Activated T-helper 1 cell treated with Interleukin-2 at 50 U/mL for 16 hours (primary cell): ENCODE measurements at places on chromosomes 16 and 17.

GRCh38 chr17:1649844-1650501, at the start of gene RILP:
Gene RILP (minus strand): TSS chr17:1649866. CDS start chr17:1649804, 62 bp downstream.
- no peak for DNase-seq

- no peak for DNase-seq
Measured at GRCh38 chr17:1464186-1464585, 8.2 kb upstream of the CRK start.

DNA sequence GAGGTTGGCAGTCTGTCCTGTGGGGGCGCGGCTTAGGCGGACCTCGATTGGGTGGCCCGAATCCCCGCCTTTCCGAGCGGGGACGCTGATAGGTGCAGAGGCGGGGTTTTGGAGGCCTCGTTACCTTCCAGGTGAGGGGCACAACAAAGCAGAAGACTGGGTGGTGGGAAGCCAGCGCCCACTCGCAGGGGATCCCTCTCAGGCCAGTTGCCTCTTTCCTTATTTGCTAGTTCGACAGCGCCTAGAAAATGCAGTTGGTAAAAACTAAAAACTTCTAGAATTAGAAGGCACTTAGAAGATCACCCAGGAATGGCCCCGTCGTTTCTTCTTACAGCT, 730 bp downstream of the KAT7 start:
- DNase-seq = no peak

- no peak for DNase-seq
Measured at GRCh38 chr17:80379348-80379747, 35.6 kb upstream of the ENDOV start.

GRCh38 chr17:64057701-64058263, 37.3 kb upstream of the ICAM2 start:
- no peak for DNase-seq

DNA sequence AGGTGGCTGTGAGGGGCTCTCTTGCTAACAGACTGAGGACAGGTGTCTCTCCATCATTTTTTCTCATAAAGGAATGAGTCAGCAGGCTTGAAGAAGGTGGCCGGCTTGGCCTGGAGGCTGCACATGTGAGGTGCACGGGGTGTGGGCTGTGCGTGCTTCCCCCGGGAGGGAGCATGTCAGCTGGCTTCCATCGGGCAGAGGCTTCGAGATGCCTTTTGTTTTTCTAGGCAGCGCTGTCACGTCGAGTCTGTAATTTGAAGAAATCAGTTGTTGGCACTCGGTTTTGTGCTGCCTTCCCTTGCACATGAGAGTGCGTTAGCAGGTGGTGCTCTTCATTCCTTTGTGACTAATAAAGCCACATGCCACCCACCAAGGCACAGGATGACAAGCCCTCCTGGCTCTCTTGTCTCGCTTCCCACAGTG, 89.7 kb downstream of the NPIPB11 start:
- no peak for DNase-seq

GRCh38 chr17:38605841-38606645, at the start of gene SRCIN1:
Gene SRCIN1 (minus strand): TSS chr17:38605952. CDS start chr17:38605705, 247 bp downstream.
- peak; percentile 15 for DNase-seq

DNA sequence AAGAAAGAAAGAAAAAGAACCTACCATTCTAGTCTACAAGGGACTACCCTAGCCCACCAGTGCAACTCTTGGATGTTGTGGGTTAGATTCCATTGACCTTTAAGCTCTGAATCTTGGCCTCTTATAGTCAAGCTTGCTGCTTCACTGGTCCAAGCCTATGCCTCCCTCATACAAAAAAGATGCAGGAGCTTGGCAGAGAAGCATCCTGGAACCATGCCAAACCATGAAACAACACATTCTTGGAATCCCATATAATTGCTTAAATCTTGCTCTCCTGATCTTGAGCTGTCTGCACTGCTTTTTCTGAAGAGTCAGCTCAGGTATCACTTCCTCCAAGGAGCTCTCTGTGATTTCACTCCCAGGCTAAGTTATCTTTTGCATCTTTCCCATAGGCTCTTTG, 117.9 kb upstream of the GPR139 start:
- no peak for DNase-seq

DNA sequence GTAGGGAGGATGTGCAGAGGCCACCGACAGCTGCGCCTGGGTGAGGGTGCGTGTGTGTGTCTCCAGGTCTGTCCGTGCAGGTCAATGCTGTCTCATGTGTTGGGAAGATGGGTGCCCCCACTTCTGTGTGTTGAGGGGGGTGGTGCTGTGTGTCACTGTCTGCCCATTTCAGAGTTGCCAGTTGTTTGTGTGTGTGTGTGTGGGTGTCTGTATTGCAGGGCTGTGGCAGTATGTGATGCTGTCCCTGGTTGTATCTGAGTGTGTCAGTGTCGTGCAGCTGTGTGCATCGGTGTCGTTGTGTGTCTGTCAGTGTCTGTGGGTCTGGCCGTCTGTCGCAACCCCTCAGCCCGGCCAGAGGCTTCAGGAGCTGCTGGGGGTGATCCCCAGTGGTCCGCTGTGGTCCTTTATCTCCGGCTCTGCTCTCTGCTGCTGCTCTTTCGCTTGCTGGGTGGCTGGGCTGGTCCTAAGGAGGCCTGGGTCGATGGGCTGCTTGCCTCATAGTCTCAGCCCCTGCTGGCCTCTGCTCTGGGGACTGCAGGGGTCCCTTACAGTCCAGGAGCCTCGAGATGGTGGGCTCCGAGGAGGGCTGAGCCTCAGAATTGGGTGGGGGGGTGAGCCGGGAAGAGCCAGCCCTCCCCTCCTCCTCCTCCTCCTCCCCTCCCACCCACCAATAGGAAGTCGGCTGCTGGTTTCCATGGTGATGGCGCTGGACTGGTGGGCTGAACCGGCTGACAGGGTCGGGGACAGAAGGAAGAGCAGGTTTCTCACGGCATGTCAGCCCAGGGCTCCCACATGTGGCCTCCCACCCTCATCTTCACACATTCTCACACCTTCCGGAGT, at the start of gene TSPOAP1:
TSS of gene TSPOAP1 (minus strand) at position 601 of the 840 bp plus-strand sequence. CDS start 875 bp downstream, outside the sequence.
- peak; percentile 55 for DNase-seq

DNA sequence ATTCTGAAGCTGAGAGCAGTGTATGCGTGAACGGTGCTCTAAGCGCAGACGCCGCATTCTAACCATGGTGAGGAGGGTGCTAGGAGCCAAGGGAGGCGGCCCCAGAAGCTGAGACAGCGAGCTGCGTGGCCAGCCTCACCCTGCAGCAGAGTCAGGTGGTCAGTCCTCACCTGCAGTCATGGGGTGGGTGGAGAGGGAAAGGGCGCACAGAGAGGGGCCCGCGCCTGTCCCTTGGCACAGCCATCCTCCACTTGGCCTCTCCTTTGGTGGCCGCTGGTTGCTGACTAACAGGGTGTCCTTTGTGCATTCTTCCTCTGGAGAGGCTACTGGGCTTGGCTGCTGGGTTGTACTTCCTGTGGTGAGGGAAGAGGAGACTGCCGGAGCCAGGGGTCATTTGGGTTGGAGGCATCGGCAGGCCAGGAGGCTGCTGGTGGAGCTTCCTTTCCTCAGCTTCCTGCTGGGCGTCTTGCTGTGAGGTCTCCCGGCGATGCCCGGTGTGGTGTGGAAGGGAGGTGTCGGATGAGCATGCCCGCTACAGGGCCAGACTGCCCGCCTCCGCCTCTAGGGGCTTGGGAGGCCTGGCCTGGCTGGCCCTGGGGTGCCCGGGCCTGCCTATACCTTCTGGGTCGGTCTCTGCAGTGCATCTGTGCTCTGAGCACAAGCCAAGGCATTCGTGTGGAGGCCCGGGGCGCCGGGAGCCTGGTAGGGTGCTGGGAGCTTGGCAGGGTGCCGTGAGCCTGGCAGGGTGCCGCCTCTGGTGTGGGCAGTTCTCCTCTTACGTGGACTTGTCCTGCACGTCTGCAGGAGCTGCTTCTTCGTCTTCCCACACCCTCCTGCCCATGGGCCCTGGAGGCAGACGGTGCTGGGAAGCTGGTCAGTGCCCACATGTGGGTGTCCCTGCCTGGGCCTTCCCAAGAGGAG, 17.4 kb downstream of the RNF213 start:
- no peak for DNase-seq

DNA sequence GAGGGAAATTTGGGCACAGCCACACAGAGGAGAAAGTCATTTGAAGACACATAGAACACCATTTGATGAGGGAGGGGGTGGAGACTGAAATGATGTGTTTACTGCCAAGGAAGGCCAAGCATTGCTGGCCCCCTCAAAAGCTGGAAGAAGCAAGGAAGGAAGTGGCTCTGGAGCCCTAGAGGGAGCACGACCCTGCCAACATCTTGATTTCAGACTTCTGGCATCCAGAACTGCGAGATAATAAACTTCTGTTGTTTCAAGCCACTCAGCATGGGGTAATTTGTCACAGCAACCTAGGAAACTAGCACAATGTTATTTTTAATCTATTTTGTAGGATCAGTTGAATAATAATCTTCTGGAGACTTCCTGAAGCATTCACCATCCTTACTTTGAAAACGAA, 314.8 kb upstream of the GOT2 start:
- DNase-seq = no peak

DNA sequence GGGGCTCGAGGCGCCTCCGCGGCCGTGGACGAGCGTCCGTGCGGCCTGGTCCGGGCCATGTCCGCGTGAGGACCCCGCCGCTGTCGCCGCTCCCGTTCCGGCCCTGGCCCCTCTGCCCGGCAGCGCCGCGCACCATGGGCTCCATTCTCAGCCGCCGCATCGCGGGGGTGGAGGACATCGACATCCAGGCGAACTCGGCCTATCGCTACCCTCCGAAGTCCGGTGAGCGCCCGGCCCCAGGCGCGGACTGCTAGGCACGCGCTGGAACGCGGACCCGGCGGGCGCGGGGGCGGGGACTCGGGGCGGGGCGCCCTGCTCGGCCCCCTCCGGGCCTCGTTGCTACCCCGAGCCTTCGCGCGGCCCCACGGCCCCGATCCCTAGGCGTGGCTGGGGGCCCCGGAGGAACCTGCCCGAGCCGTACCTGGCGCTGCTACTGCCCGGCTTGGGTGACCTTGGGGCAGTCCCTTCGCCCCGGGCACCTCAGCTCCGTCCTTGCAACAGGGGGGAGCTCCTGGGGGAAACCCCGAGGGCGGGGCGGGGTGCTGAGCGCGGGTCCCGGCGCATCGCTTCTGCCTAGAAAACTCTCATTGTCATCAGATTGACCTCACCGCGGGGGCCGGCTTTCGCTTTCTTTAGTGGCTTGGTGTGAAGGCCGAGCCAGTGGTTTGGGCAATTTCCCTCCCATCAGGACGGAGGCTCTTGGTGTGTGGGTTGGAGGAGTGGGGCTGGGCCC, 367 bp downstream of the MGRN1 start:
- DNase-seq = peak; percentile 30

DNA sequence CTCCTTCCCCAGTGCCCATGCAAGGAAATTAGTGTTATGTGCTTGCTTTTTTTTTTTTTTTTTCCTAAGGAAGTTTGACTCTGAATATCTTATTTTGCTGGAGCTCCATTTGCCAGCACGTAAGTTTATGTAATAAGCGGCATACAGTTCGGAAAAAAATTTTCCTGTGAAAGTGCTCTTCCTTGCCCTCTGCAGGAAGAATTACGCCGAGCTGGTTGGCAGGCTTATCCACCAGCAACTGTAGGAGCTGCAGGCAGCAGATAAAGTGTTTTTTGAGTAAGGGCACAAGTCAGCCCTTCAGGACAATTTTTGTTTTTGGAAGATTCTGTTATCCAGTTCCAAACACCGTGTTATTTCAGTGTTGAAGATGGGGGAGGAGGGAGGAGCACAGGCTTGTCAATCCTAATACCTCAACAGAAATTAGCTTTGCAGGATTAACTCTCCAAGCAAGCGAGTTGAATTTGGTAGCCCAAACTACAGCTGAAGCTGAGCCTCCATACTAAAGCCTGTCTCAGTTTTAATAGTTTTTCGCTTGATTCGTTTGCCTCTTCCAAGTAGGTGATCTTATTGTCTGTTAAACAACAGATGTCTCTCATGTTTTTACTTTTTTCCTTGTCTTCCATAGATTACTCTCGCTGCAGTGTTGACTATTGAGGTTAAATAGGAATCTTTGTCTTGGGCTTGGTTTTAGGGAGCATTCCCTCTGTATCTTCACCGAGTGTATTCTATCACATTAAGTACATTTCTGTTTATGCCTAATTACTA, 1.1 kb downstream of the SPECC1 start:
- no peak for DNase-seq

DNA sequence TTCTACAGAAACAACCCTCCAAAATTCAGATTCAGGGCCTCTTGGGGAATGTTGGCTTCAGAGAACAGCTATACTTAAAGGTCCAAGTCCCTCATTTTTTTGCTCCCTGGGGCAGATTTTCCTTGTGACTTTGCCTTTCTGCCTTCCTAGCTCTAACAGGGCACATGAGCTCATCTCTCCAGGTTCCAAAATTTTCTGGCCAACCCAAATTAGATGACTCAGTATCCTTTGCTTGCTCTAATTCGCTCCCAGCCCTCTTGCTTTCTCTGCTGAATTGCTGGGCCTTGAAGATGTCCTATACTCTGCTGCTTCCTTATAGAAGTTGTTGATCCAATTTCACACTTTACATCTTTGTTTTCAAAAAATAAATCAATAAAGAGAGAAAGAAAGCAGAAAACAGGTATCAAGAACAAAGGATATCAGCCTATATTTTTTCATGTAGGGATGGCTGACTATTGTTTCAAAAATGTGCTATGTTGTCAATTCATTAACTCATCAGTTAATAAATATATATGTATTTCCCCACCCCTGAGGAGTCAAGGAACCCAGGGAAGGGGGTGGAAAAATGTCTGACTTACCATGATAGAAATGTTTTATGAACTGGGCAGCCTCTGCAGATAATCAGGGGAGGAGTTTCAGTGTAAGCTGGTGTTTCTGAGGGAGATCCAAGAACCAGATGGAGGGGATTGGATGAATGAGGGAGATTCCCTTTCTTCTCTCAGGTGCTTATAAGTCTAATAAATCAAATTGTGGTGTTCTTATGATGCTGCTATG, 1.0 kb upstream of the KRTAP4-2 start:
- DNase-seq = no peak

GRCh38 chr17:2044263-2044894, 2.6 kb downstream of the OVCA2 start:
- DNase-seq = no peak

- DNase-seq = no peak
Measured at GRCh38 chr17:31548709-31549108, 157.2 kb downstream of the RAB11FIP4 start.

GRCh38 chr17:82822281-82822680, 17.5 kb downstream of the ZNF750 start:
- DNase-seq = no peak

- peak; percentile 23 for DNase-seq
Measured at GRCh38 chr16:12067714-12068401, 91.3 kb downstream of the SNX29 start.

GRCh38 chr16:68746951-68747350, 9.9 kb downstream of the CDH1 start:
- DNase-seq = no peak

DNA sequence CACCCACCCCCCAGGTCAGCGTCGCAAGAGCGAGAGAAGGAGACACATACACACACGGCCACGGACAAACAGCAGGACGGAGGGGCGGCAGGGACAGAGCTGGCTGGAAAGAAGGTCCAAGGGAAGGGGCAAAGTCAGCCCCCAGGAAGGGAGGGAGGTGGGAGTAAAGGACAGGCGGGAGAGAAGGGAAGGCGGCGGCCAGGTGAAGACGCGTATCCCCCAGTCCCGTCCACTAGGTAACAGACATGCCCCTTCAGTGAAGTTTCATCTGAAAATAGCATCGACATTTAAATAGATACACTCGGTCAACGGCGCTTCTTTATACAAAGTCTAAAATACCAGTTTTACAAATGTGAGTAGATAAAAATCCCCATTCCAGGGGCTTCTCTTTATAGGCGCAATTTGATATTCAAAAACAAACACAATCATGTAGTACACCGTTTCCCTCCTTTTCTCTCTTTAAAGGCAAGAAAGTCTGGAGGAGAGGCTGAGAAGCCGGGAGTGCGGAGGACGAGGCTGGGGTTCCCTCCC, 4.5 kb downstream of the CBX8 start:
- DNase-seq = no peak

- DNase-seq = no peak
Measured at GRCh38 chr16:11042191-11042590, 97.8 kb downstream of the CLEC16A start.
